ENCODE measurements at places on chromosomes 13 and 19.

GRCh38 chr19:37893845-37894575, 12.4 kb downstream of the WDR87 start:
- no peak for DNase-seq

GRCh38 chr13:111344471-111345191, 24.2 kb downstream of the TEX29 start:
- peak; percentile 82 for DNase-seq

GRCh38 chr19:3361384-3362216, 4.8 kb upstream of the NFIC start:
- no peak for DNase-seq

DNA sequence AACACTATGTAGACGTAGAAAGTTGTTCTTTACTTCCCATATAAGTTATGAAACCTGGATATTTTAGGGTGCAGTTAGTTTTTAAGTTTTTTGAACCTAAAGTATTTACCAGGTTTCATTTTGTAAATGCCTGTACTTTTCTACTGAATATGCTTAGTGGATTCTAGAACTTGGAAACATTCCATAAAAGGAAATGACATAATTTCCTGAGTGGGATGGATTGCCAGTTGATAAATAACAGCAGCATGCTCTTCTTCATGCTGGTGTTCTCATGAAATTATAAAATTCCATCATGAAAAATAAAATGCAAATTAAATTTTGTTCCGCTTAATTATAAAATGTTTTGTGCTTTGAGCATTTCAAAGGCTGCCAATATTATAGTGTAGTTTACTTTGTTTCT, 362.2 kb upstream of the PCDH20 start:
- no peak for DNase-seq

DNA sequence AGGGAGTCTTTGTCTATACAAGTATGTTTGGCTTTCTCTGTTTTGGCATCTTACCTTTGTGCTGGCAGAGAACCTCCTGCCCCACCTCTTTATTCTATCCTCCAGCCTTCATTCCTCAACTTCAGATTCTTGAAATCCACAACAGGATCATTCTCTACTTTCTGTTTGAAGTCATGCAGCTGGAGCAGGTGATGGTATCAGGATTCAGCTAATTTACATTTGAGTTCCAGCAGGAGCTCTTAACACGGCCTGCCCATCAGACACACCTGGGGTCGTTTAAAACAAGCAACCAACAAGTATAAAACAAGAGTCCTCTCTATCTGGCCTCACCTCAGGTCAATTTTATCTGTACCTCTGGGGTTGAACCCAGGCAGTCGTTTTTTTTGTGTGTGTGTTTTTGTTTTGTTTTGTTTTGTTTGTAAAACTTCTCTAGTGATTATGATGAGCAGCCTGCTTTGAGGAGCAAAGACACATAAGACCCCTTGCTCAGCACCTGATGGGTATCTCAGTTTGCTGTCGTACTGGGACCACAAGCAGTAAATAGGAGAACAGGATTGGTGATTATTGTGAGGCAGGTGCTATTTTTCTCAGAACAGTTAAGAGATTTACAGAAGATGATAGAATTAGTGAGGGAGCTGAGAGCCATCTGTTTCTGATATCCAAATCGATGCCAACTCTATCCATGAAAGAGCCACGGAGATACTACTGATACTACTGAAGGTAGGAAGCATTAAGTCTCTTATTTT, 78.4 kb downstream of the GPC6 start:
- no peak for DNase-seq

DNA sequence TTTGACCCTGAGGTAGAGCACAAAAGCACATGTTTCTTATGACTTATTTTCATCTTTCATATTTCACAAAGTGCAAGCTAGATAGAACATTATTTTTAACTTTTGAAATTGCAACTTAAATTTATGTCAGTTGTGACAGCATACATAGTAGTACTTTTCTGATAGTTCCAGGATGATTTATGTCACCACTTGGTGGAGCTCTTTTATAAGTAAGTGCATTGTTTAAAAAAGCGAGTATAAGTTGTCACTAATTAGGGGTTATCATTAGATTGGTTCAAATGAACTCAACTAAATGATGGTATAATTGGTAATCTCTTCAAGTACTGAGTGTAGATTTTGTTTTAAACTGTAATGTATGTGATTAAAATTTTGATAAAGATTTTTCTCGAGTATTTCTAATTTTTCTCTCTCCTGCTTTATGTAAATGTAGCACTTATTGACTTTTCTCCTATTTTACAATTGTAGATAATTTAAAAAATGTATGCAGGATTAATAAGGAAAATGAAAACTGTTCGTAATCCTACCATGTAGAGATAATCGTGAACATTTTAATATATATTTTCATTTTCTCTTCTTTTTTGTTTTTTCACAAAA, 31.1 kb downstream of the RB1 start:
- peak; percentile 31 for DNase-seq

GRCh38 chr13:58587183-58587582, 955.6 kb downstream of the PCDH17 start:
- no peak for DNase-seq

- DNase-seq: peak; percentile 72
These were observed 11.5 kb downstream of the CCDC124 start for GRCh38 chr19:17944301-17944700.

GRCh38 chr13:98796798-98797197, 44.3 kb upstream of the SLC15A1 start:
- DNase-seq: no peak

DNA sequence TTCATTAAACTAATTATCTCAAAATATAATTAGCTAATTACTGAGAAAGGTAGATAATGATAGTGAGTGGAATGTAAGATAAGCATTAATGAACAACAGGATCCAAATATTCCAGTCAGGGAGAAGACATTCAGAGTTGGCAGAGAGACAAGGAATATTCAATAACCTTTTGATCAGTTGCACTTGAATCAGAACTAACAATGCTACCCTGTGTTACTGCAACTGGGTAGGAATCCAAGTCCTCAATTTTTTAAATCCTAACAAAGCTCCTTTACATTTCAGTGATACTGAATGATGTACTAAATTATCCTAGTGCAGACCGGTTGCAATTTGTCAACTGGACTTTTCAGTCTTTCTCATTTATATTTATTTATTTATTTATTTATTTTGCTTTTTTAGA, 107.1 kb upstream of the MIR17HG start:
- no peak for DNase-seq

- no peak for DNase-seq
These were observed 89.6 kb upstream of the TNFSF11 start for GRCh38 chr13:42484386-42484785.

DNA sequence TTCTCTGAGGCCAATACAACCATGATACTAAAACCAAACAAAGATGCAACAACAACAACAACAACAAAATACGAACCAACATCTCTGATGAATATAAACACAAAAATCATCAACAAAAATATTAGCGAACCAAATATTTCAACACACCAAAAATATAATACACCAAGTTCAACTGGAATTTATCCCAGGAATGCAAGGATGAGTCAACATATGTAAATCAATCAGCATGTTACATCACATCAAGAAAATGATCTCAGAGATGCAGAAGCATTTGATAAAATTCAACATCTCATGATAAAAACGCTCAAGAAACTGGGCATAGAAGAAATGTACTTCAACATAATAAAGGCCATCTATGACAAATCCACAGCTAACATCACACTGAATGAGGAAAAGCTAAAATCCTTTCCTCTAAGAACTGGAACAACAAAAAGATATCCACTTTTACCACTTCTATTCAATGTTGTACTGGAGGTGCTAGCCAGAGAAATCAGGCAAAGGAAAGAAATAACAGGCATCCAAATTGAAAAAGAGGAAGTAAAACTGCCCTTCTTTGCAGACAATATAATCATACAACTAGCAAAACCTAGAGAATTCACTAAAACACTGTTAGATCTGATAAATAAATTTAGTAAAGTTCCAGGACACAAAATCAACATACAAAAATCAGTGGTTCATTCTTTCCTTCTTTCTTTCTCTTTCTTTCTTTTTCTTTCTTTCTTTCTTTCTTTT, 2448.7 kb upstream of the PCDH20 start:
- peak; percentile 15 for DNase-seq

DNA sequence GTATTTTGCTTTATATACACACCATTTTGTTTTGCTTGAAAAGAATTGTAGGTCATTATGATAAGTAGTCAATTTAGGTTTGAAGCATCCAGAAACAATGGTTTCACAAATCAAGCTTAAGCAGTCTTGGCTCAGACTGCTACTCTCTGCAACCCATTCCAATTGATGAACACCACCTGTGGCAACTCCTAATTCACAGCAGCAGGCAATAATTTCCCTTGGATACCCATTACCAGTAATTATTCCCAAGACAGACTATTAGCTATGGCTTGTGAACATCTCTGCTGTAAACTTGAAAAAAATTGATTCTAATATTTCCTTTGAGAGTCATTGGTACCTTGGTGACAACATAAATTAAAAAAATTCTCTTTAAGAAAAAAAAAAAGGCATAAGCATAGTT, 299.3 kb upstream of the SLITRK6 start:
- DNase-seq: no peak

- DNase-seq: peak; percentile 71
These were observed 22.4 kb downstream of the EPSTI1 start for GRCh38 chr13:42969565-42970172.

DNA sequence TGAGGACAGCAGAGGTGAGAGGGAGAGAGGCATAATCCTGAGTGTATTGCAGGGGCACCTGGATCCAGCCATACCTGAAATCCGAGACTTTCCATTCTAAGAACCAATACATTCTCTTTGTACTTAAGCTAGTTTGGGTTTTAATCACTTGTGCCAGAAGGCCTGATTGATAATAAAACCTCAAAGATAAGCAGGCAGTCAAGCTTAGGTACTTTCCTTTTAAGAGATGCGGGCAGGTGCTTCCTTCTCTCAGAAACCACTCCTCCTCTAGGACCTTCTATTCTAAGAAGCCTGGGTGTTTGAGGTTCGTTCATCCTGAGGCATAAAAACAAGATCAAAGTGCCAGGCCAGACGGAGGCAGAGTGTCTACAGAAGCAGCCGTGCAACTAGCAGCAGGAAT, 22.2 kb downstream of the FAM187B start:
- no peak for DNase-seq

- DNase-seq: no peak
These were observed at the start of gene UNC13A for GRCh38 chr19:17687857-17688784. Gene UNC13A (minus strand): TSS chr19:17688354. CDS start chr19:17688199, 155 bp downstream.

- DNase-seq: no peak
These were observed 198.4 kb downstream of the POU4F1 start for GRCh38 chr13:78404846-78405360.

GRCh38 chr13:42610649-42611048, 36.7 kb downstream of the TNFSF11 start:
- DNase-seq: no peak

- no peak for DNase-seq
These were observed 344 bp upstream of the HAUS5 start for GRCh38 chr19:35612224-35612558.

GRCh38 chr13:75423946-75424345, 58.0 kb downstream of the TBC1D4 start:
- DNase-seq: no peak

DNA sequence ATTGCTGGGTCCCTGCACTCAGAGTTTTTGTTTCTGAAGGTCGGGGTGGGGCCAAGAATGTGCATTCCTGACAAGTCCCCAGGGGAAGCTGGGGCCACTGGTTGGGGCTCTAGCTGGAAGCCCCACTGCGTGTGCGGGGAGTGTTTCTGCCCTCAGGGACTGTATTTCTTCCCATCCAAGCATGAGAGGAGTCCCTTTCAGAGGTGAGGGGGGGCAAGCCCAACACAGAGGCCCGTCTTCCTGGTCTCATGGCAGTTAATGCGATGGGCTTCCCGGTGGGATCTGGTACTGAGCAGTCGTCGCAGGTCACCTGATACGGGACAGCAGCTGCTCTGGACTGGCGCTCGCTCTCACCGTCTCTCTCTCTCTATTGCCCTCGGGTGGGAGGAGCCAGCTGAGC, 50.4 kb downstream of the GPR12 start:
- DNase-seq: no peak

DNA sequence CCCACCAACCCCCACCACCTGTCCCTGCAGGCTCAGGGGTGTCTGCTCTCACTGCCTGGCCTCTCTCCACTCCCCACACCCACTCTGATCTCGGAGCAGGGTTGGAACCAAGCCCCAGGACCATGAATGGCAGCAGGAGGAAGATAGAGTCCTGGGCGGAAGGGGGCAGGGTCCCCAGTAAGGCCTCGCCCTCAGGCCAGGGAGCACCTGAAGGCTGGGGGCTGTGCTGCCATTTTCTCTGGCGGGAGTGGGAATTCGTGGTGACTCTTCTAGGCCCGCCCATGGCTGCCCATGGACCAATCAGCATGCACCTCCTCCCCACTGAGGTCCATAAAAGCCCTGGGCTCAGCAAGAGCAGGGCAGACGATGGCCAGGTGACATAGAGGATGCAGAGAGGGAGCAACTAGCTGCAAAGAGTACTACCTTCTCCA, 25.0 kb downstream of the KBTBD6 start:
- no peak for DNase-seq

DNA sequence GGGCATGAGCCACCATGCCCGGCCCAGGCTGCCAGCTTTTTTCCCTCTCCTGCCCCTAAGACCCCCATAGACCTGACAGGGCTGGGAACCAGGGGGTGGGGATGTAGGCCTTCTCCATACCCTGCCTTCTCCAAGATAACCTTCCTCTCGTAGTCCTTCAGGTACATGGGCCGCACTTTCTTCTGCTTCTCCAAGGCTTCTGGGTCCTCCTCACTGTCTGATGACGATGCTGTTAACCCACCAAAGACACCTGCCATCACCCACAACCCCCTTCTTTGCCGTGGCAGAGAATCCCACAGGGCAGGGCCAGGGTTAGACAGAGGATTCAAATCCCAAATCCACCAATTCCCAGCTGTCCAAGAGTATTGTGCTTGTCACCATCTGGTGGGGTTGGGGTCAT, 3.2 kb downstream of the KRI1 start:
- DNase-seq: no peak

DNA sequence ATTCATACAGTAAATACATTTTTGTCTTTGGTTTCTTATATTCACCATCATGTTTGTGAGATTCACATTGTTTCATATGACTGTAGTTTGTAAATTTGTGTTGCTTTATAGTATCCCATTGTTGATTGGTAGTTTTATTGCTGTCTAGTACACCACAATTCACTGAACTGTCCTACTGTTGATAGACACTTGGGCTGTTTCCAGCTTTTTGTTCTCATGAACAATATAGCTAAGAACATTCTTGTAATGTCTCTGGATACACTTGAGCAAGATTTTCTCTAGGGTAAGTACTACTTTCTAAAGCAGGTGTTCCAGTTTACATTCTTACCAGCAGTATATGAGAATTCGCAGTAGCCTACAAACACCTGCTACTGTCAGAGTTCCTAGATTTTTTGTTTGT, 37.8 kb downstream of the SKA3 start:
- no peak for DNase-seq

All from fibroblast of skin of abdomen (primary cell).